ENCODE measurements at places on chromosomes 6 and 20.

DNA sequence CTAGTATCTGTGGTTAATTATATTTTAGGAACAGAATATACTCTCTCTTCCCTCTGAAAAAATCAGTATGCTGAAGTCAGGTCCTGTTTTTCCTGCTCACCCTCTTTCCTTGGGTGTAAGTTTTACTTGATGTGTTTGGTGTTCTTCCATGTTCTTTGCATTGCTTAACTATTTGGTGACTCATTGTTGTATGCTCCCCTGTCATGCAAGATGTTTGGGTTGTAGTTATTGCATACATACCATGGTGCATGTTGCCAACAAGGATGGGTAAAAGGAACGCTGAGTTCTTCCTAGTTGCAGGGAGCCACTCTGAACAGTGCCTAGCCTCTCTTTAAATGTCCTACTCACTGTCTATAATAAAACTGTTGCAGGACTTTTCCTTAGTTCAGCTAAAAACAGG lies 207.9 kb upstream of the LAMP5 start:
- no peak for DNase-seq

DNA sequence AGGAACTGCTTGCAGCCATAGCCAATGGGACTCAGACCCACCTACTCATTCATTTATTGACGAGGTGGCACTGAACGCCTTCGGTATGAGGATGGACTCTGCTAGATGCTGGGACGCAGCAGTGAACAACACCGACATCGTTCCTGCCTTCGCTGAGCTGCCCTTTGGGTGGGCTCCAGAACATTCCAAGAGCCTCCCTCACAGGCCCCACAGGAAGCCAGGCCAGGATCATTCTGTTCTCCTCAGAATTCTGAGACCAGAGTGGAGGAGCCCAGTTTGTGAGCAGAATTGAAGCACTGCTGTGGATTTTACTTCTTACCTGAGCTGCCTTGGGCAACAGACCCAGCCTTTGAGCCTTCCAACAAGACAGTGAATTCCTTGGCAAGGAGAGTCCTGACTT lies 82.1 kb downstream of the KCNB1 start:
- DNase-seq = no peak

- DNase-seq = no peak
These were observed 58.8 kb downstream of the RSPO3 start for GRCh38 chr6:127177030-127177922.

- no peak for DNase-seq
These were observed 52.3 kb downstream of the SLX4IP start for GRCh38 chr20:10487142-10488136.

GRCh38 chr6:23713211-23713610 lies 412.8 kb upstream of the NRSN1 start:
- no peak for DNase-seq

DNA sequence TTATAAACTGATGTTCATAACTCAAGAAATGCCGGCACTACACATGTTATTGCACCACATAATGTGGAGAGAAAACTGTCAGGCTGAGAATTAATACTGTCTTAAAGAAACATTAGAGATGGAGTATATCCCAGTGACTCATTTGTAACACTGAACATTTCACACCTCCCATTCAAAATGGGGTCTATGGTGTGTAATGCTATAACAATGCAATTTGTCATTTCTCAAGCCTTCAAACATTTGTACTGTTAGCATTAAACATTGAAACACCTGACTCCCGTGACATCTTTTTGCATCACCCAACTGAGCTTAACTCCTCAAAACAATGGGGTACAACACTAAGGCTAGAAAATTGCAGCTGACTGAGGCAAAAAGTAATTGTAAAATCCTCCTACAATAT lies 151.7 kb downstream of the DST start:
- DNase-seq = no peak

DNA sequence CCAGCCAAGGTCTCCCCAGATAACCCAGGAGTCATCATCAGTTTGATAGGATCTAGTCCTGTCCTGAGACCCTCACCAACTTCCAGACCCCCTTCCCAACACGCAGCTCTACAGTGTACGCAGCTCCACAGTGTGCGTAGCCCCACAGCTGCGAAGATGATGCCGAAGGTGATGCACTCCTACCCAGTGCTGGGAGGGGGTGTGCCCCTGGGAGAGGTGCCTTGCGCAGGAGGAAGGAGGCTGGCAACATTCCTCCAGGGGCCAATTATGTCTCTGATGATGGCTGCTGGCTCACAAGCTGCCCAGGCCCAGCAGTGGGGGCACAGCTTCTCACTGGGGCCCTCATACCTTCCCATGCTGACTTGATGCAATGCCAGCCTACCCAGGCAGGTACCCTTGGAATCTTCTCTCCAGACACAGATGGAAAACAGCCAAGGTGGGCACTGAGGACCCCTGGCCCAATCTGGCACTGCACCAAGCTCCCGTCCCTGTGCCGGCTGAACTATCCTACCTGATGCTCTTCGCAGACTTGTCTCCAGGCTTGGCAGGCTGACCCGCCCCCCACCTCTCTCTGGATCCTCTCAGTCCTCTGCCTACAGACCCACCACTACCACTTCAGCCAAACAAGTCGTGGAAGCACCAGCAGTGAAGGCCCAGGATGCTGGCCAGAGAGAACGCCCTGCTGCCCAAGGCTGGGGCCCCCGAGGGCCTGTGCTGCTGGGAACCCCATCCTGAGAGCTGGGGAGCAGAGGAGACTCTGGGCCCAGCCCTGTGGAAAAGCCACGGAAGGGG lies 1.4 kb downstream of the ZNF512B start:
- DNase-seq = no peak
